ENCODE measurements at places on chromosomes 6 and 20. TPM values are rescaled to one million over a fixed set of nuclear protein-coding genes. Genes with fewer than 3 reads are reported as not detected.

DNA sequence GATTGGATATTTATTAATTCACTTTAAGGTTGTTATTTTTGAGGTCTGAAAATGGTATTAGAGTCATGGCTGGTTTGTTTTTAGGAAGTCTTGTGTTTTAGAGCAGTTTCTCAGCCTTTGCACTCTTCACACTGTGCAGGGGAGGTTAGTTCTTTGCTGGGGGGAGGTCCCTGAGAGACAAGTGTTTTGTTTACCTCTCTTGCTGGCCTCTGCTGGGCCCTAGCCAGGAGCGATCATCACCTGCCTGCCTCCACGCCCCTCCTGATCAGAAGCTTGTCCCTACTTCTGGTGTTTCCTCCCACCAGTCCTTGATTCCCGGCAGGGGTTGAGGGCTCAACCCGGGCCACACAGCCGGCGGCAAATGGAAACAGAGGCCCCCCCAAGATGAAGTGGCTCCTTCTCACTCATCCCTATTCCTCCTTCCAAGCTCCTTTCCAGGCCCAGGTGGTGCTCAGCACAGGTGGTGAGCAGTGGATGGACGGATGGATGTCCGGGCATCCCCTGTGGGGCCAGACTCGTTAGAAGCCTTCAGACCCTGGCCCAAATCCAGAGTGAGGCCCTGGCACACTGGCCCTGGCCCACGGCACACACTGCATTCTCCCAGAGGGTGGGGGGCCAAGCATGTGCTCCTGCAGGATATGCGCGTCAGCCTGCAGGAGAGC is 51.3 kb downstream of the GRM4 start:
- DNase-seq, result no peak

DNA sequence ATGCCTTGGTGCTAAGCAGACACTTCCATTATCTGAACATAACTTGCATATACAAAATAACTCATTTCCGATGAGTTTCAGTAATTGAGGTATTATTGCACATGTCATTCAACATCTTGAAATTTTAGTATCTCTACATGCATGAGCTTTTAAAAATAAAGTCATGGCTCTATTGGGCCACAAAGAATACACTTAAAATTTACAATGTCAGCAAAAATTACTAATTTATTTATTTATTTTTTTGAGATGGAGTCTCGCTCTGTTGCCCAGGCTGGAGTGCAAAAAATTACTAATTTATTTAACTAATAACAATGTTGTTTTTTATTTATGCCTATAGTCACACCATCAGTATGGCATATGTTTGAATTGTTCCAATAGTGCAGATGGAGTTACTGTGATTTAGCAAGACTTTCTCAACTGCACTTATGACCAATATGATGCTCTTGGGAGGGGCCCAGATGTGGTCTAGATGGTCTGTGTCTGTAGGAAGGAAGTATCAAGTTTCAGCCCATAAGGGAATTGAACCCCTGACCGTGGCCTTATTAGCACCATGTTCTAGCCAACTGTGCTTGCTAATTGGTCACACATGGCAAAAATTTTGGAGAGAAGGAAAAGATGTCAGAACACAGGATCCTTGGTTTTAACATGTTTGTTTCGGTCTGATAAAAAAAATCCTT is 370.7 kb upstream of the TSHZ2 start:
- DNase-seq, result no peak

POM121L2 gene
- total RNA-seq, result not detected

DNA sequence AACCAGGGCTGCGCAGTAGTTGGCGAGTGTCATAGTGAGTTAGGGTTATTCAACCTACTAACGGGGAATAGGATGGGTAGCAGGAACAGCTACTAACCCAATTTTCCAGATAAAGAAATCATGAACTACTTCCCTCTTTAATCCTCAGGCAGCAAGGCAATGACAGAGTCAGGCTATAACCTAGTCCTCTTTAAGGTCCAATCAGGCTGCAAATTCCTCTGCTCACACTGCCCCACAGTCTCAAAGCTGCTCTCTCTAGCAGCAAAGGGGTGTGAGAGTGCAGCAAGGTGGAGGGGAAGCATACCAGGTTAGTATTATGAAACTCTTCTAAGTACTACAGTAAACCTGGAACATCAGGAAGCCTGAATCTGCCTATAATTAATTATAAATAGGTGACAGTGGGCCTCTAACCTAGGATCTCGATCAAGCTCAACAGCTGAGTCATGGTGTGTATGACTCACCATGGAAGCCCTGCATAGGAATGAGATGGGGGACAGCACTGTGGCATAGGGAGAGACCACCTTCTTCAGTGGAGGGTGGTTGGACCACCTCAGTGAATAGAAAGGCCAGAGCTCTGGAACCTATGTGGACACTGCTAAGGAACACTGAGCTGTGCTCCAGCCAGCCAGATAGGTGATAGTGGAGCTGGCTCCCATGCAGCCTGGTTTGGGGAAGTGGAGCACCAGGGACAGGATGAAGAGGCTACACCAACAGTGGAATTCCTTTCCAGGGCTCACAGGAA is 7.9 kb downstream of the PEX6 start:
- no peak for DNase-seq

SDC4 gene
- 0.31 TPM for total RNA-seq

DNA sequence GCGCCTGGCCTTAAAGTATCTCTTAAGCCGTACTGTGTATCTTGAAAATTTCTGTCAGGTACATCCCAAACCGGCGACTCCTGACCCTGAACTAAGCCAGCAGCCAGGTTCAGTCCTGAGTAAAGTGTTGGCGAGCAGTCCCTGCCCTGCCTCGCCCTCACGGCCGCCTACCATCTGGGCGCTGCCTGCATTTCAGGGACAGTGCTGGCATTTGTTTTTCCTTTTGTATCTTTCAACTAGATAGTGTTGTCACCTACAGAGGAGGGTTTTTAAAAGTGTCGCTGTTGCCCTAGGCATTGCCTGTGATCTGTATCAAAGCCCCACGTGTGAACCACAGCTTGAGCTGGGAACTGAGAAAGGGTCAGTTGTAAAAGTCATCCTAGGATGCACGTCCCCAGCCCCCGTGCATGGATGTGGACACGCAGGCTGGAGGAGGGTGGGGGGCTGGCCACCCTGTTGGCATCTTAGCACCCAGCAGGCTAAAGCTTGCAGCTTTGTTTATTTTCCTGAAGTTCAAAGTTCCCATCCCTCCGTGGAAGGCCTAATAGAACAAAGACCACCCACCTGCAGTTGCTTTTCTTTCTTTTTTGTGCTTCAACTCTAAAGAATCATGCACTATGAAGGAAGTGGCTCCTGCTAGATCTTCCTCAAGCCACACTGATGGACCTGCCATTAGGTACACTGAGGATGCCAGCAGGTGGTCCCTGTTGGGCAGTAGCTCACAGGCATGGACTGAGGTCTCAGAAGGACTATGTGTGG is 136.8 kb downstream of the ZDHHC14 start:
- DNase-seq, result no peak

TREM1 gene
- total RNA-seq, result not detected

DNA sequence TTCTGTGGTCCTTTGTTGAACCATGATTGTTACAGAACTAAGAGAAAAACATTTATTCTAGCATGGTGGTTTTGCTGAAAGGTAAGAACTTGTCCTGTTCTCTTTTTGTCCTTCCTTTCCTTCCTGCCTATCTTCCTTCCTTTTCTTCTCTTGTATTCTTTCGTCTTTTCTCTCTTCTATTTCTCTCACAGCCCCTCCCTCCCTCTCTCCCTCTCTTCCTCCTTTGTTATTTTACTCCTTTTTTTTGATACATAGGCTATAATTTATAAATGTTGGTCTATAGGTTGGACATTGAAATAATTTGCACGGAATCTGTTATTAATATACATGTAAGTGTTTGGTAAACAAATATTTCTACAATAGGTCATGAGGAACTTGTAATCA is 18.6 kb downstream of the ADGRB3 start:
- no peak for DNase-seq

GRCh38 chr6:134378426-134378825 is 60.5 kb upstream of the SGK1 start:
- no peak for DNase-seq

GRCh38 chr6:2737885-2738284 is 12.8 kb downstream of the MYLK4 start:
- no peak for DNase-seq

DNA sequence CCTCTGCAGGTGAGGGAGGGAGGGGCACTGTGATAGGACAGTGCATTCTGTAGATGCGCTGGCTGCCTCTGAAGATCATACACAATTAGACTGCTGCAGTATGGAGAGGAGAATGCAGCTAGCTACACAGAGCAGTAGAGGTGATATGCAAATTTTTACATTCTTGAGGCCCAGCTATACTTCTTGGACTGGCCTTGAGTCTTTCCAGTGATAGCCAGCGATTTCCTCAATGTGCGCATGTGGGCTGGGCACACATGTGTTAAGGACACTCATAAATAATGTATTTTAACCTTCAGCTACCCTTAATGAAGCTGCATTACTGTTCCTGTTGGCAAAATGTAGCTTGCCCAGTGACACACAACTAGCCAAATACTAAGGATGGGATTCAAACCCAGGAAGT is 19.0 kb downstream of the TTPAL start:
- DNase-seq, result no peak

DNA sequence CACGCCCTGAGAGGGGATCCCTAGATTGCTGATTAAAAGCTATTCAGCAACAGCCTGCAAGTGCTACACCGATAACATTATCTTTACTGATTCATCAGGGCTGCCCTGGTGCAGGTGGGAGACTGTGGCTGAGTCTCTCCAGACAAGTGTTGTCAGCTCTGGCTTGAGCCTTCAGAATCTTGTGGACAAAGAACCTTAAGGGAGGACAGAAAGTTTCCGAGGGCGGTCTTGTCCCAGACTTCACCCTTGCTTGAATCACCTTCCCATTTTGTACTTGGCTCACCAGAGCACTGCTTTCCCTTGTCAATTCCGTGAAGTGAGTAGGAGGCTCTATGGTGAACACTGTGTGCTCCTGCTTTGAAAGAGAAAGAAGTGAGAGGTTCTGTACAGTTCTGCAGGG is 88.6 kb upstream of the PCSK2 start:
- DNase-seq, result no peak

TMEM14C gene
- total RNA-seq, result 33.7 TPM

DNA sequence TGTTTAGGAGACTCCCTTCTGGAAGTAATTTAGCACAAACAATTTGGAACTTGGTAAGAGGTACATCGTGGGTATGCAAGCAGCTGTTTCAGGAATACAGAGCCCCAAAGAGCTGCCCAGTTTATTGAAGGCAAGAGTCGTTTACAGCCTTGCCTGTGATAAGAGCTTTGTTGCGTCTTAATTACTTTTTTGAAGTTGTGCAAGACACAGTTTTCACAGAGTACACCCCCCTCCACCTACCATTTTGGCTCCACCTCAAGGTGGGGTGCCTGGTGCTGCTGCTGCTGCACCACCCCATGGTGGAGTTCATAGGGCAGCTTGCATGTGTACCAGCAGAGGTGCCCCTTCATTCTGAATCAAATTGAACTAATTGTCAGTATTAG is 296.1 kb downstream of the ZFAND3 start:
- no peak for DNase-seq

LPIN3 gene
- total RNA-seq, result 0.44 TPM

All from naive thymus-derived CD8-positive, alpha-beta T cell (primary cell).